ENCODE measurements at places on chromosomes 1 and 21.
A peak's percentile ranks its signal among the peaks of the same experiment; 100 is the strongest.

DNA sequence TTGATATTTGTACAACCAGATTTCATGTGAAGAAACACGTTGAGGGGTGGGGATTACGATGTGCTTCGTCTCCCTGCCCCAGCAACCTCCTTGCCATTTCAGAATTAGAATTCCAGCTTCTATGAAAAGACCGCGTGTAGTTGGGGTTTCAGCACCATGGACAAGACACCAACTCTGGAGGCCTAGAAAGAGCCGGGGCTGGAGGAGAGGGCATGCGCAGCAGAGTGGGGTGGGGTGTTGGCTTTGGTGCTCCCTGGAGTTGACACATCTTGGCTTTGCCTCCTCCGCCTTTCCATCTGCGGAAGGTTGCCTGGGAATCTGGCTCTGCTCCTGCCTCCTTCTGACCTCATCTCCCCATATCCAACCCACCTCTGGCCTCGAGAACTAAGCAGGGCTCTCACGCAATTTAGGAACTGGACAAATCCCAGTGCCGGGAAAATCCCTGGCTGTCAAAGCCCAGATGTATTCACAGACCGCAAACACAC is 11.8 kb downstream of the HTR6 start:
- no peak overlapping the region for H3K27ac ChIP-seq
- H3K36me3 ChIP-seq, result peaks cover 5% of the 10 kb centered on the region
- H3K4me3 ChIP-seq, result no peak overlapping the region
- H3K27me3 ChIP-seq, result peaks cover 52% of the 10 kb centered on the region
- H3K4me1 ChIP-seq, result no peaks in the 10 kb centered on the region
- DNase-seq, result peak; percentile 27

GRCh38 chr1:19240673-19241538 is 10.4 kb downstream of the EMC1 start:
- peak; percentile 71 for DNase-seq
- no peak overlapping the region for H3K27ac ChIP-seq

DNA sequence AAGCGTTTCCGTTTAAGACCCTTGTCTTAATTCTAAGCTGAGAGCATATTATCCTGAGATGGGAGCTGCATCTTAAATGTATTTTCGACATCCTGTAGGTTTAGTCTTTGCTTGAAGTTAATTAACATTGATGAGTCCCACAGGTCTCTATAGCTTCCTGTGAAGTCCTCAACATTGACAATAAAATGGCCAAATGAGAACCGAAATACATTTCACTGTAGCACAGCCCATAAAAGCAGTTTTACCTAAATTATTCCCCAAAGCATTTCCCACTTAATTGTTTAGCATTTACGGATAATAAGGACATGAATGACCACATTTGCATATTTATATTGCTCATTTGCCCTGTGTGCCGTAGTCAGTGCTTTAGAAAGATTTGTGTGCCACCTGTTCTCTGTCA is 116.4 kb downstream of the CRB1 start:
- DNase-seq, result no peak
- no peaks in the 10 kb centered on the region for H3K36me3 ChIP-seq
- no peaks in the 10 kb centered on the region for H3K4me1 ChIP-seq
- no peaks in the 10 kb centered on the region for H3K27me3 ChIP-seq
- no peak overlapping the region for H3K27ac ChIP-seq
- H3K4me3 ChIP-seq, result no peak overlapping the region

- H3K27me3 ChIP-seq, result no peaks in the 10 kb centered on the region
- no peaks in the 10 kb centered on the region for H3K4me1 ChIP-seq
- no peaks in the 10 kb centered on the region for H3K36me3 ChIP-seq
- no peak for DNase-seq
- no peak overlapping the region for H3K27ac ChIP-seq
Observed at GRCh38 chr1:60402216-60402615, 328.6 kb upstream of the C1orf87 start.

- DNase-seq, result no peak
- no peaks in the 10 kb centered on the region for H3K27me3 ChIP-seq
- no peaks in the 10 kb centered on the region for H3K36me3 ChIP-seq
- peaks cover 55% of the 10 kb centered on the region for H3K4me1 ChIP-seq
- H3K27ac ChIP-seq, result peak overlapping the region; percentile 77
Observed at GRCh38 chr21:42725416-42725930, 72.1 kb downstream of the PDE9A start.

DNA sequence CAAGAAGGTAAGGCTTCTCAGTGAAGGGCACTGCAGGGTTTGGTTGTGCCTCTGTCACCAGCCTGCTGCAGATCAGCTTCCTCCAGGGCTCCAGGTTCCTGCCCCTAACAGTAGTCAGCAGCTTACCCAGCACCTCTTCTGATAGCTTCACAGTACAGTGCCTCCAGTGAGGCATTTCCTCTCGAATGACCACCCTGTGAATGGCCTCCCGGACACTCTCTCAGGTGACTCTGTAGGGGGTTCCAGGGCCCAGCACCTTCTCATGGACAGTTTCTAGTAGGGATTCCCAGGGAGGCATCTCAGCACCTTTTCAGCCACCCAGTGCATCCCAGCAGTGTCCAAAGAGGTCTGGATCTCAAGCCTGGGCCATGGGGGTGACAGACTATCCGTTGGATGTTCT is 28.4 kb downstream of the USP48 start:
- no peaks in the 10 kb centered on the region for H3K4me1 ChIP-seq
- DNase-seq, result no peak
- no peaks in the 10 kb centered on the region for H3K27me3 ChIP-seq

DNA sequence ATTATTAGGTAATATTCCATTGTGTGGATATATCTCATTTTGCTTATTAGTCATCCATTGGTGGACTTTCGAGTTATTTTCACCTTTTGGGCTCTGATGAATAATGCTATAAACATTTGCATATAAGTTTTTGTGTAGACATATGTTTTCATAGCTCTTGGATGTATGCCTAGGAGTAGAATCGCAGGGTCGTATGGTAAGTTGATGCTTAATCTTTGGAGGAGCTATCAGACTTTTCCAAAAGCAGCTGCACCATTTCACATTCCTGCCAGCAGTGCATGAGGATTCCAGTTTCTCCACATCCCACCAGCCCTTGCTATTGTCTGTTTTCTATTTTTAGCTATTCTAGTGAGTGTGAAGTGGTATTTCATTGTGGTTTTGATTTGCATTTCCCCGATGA is 120.3 kb upstream of the TMEM51 start:
- H3K27me3 ChIP-seq, result no peaks in the 10 kb centered on the region
- H3K4me3 ChIP-seq, result no peak overlapping the region
- H3K36me3 ChIP-seq, result no peaks in the 10 kb centered on the region
- no peak for DNase-seq
- H3K4me1 ChIP-seq, result no peaks in the 10 kb centered on the region
- H3K27ac ChIP-seq, result no peak overlapping the region

DNA sequence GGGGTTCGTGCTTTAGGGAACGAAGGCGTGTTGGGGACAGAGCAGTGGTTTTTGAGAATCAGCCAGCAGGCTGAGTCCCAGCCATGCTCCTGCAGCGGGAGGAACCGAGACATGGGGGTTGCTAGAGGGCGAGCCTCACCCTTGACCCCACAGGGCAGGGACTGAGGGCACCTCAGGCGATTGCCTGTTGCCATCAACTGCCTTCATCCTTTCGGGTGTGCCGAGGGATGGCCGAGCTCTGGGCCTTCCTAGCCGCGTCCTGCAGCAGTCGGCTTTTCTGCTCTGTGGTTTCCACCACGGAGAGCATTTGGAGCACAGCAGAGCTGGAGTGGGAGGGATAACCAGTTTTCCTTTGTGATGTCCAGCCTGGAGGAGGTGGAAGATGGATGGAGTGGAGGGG is 13.3 kb downstream of the SPSB1 start:
- DNase-seq, result no peak
- no peak overlapping the region for H3K27ac ChIP-seq
- peaks cover 12% of the 10 kb centered on the region for H3K4me1 ChIP-seq

DNA sequence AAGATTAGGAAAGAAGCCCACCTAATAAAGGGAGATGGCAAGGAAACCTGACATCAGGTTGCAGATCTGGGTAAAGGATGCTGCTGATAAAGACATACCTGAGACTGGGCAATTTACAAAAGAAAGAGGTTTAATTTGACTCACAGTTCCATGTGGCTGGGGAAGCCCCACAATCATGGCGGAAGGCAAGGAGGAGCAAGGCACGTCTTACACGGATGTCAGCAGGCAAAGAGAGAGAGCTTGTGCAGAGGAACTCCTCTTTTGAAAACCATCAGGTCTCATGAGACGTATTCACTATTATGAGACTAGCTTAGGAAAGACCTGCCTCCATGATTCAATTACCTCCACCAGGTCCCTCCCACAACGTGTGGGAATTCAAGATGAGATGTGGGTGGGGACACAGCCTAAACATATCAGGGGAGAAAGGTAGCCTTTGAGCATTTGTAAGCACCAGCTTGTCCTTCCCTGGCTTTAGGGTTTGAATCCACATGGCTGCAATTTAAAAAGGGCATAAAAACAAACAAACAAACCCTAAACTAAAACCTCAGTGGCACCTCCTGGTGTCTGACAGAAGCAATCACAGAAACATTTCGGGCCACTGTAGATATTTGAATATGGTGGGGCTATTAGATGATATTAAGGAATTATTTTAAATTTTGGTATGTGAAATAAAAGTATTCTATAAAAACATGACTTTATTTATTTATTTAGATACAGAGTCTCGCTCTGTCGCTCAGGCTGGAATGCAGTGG is 33.1 kb downstream of the SLC2A7 start:
- DNase-seq, result no peak
- peaks cover 3% of the 10 kb centered on the region for H3K36me3 ChIP-seq
- no peaks in the 10 kb centered on the region for H3K4me1 ChIP-seq
- no peaks in the 10 kb centered on the region for H3K27me3 ChIP-seq
- H3K4me3 ChIP-seq, result no peak overlapping the region

DNA sequence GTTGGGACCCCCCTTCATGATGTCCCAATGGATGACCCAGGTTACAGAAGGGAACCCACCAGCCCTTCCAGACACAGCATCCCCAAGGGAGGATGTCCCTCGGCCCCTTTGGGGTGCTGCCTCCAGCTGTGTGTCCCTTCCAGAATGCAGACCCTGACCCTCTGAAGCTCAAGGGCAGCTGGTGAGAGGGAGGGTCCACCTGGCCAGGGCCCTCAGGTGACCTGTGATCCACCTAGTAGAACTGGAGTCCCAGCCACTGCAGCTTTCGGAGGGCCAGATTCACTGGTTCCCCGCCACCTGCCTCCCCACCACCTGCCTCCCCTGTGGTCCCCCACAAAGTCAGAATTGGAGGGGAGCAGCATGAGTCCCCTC is 9.6 kb upstream of the TFF1 start:
- no peak for DNase-seq
- no peaks in the 10 kb centered on the region for H3K27me3 ChIP-seq
- no peak overlapping the region for H3K4me3 ChIP-seq
- H3K36me3 ChIP-seq, result no peaks in the 10 kb centered on the region
- peaks cover 7% of the 10 kb centered on the region for H3K4me1 ChIP-seq
- H3K27ac ChIP-seq, result no peak overlapping the region

DNA sequence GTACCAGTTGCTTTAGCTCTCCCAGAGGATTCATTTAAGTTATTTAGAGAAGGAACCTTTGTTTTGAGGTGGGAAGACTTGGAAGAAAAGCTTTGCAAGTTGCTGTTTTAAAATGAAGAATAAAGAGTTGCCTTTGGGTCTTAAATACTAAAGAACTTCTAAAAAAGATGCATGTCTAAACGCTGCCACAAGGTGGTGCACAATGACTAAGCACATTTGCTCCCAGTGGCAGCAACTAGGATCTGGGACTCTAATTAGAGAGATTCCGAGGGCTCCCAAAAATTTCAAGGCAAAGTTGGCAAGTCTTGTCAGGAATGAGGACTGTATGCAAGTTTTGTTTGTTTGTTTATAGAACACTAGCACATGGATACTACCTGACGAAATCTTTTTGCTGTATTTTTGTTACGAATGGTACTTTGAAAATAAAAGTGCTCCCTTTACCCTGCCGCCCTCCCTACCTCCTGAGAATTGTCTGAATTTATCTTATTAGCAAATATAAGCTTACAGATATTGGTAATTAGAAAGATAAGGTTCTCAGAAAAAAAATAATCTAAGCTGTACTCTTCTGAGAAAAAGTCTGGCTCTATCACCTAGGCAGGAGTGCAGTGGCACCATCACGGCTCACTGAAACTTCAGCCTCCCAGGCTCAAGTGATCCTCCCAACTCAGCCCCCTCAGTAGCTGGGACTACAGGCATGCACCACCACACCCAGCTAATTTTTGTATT is 121.8 kb downstream of the HFM1 start:
- H3K36me3 ChIP-seq, result no peaks in the 10 kb centered on the region
- DNase-seq, result peak; percentile 66
- no peak overlapping the region for H3K27ac ChIP-seq
- H3K4me3 ChIP-seq, result no peak overlapping the region

- H3K36me3 ChIP-seq, result no peaks in the 10 kb centered on the region
- H3K4me3 ChIP-seq, result no peak overlapping the region
- no peaks in the 10 kb centered on the region for H3K4me1 ChIP-seq
- DNase-seq, result no peak
- no peak overlapping the region for H3K27ac ChIP-seq
Observed at GRCh38 chr21:17340081-17340480, 172.8 kb upstream of the CXADR start.

DNA sequence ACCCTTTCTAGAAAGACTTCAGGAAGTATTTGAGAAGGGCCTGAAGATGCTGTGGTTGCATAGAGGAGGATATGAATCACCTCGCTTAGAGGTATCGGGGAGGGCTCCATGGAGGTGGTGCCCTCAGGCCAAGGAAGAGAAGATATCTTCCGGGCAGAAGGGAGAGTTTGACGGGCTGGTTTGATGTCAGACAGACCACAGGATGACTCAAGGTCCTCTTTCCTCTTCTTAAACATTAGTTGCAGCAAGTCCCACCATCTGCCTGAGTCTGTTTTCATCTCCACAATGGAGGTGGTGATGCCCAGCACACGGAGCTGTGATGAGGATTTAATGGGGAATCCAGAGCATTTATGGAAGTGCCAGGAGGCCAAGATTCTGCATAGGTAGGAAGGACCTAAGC is 25.1 kb upstream of the RUNX3 start:
- H3K27me3 ChIP-seq, result peaks cover 36% of the 10 kb centered on the region
- H3K36me3 ChIP-seq, result no peaks in the 10 kb centered on the region
- H3K27ac ChIP-seq, result no peak overlapping the region
- H3K4me3 ChIP-seq, result no peak overlapping the region

- no peaks in the 10 kb centered on the region for H3K27me3 ChIP-seq
- peaks cover 17% of the 10 kb centered on the region for H3K36me3 ChIP-seq
- peaks cover 20% of the 10 kb centered on the region for H3K4me1 ChIP-seq
- no peak for DNase-seq
- H3K27ac ChIP-seq, result no peak overlapping the region
Observed at GRCh38 chr21:25929856-25930520, 195.2 kb downstream of the GABPA start.

GRCh38 chr1:37017720-37018119 is 16.6 kb downstream of the GRIK3 start:
- H3K27me3 ChIP-seq, result peaks cover 98% of the 10 kb centered on the region
- no peaks in the 10 kb centered on the region for H3K36me3 ChIP-seq
- H3K4me1 ChIP-seq, result no peaks in the 10 kb centered on the region
- H3K27ac ChIP-seq, result no peak overlapping the region
- no peak overlapping the region for H3K4me3 ChIP-seq

- peaks cover 18% of the 10 kb centered on the region for H3K4me1 ChIP-seq
- no peaks in the 10 kb centered on the region for H3K36me3 ChIP-seq
- peaks cover 18% of the 10 kb centered on the region for H3K27me3 ChIP-seq
- H3K4me3 ChIP-seq, result no peak overlapping the region
- peak; percentile 56 for DNase-seq
- no peak overlapping the region for H3K27ac ChIP-seq
Observed at GRCh38 chr1:203144661-203145060, 17.1 kb downstream of the ADORA1 start.

Measured in Calu3 (cell line).